ENCODE measurements at places on chromosomes 11 and 22.
A peak's percentile ranks its signal among the peaks of the same experiment; 100 is the strongest.

GRCh38 chr11:133693110-133693509, 152.2 kb downstream of the SPATA19 start:
- no peak for DNase-seq

DNA sequence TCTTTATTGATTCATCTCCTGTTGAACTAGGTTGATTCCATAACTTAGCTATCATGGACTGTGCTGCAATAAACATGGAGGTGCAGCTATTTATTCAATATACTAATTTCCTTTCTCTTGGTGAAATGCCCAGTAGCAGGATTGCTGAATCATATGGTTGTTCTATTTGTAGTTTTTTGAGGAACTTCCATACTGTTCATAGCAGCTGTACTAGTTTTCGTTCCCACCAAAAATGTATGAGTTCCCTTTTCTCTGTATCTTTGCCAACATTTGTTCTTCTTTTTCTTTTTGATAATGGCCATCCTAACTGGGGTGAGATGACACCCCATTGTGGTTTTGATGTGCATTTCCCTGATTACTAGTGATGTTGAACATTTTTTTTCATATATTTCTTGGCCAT, 87.2 kb upstream of the NAV2 start:
- DNase-seq = no peak

DNA sequence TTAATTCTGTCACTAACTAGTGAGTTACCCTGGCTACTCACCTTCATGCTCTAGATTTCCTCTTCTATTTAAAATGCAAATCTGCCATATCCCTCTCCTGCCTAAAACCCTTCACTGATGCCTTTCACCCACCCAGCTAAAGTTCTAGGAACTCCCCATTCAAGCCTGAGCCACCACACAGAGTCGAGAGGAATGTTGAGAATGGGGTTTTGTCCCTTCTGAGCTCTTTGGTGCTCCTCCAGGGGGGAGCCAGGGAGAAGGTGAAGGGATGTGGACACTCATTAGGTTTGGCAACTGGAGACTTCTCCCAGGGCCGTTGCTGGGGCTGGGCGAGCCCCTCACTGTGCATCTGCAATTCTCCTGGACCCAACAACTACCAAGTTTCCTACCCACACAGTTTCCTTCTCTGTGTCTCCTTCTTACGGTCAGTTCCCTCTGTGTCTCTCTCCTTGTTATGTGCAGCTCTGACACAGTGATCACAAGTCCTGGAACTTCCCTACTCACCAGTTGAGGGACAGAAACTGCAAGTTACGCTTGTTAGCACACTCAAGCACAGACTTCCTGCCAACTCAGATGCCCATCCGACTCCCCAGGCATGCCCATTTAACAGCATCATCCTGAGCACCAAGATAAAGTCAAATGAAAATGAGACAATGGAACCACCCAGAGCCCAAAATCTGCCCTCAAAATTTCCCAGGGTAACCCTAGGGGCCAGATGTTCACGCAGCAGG, 6.5 kb upstream of the IL10RA start:
- DNase-seq = no peak

DNA sequence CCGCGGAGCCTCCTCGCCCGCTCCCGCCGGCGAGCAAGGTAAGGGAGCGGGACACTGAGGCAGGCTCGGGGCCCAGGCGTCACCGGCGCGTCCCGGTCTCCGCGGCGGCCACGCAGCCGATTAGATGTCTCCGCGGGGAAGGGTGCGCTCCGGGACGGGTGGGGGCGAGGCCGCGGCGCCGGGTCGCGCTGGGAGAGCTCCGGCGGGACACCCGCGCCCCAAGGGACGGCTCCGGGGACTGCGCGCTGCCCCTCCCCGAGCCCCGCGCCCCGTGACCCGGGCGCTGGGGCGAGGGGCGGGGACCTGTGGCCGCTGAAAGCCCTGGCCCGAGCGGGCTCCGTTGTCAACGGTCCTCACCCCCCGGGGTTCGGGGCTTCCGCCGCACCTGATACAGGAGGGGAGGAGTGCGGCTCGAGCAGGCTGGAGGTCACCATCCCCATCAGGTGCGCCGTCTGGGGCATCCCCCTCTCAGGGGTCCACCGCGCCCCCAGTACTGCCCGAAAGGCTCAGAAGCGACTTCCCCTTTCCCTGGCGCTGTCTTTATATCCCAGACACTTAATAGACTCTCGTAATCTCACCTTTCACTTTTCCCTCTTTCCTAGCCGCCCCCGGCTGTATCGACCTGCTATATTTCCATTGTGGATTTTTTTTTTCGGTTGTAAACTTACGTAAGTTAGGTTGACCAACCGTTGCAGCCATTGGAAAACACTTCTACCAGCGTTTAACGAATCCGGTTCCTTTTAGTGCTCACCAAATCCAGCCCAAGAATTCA, 573 bp downstream of the PPFIA1 start:
- peak; percentile 57 for DNase-seq
